ENCODE measurements at places on chromosomes 4 and X.

- DNase-seq, result no peak
These were observed 298.9 kb downstream of the PDGFC start for GRCh38 chr4:156672492-156673305.

GRCh38 chr4:105191621-105192210 is 45.0 kb downstream of the TET2 start:
- no peak for DNase-seq

GRCh38 chr4:118173956-118174725 is 139.9 kb downstream of the NDST3 start:
- DNase-seq, result no peak

- no peak for DNase-seq
These were observed 115.6 kb downstream of the GPR143 start for GRCh38 chrX:9650091-9650490.

GRCh38 chrX:53237056-53237455 is 12.0 kb upstream of the KDM5C start:
- DNase-seq, result no peak

DNA sequence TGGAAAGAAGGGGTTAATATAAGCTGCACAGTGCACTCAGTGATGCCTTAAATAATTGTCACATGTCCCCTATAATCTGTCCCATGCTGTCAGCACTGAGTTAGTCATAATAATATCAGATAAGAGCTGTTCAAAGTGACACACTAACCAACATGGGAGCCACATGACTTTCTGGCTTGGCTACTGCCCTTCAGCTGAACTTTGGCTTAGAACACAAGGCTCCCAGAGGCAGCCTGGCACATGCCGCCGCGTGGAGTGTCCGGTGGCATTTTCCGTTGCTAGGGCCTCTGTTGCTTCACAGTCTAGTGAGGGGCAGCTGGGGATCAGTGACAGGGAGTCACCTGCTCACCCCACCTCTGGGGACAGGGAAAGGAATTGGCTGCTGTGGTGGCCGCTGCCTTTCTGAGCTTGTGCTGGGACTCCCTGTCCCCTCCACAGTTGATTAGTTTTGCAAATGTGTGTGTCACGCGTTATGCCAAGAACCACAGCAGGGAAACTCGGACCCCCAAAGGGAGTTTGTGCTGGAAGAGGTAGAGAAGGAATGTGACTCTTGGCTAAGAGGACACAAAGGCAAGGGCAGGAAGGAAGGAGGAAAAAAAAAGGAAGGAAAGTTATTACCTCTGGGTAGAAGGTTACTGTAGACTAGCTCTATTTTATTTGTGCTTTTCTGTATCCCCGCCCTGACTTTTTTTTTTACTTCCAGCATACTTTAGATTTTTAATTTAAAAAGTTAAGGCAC is 41.1 kb upstream of the PPARGC1A start:
- DNase-seq, result peak; percentile 34

DNA sequence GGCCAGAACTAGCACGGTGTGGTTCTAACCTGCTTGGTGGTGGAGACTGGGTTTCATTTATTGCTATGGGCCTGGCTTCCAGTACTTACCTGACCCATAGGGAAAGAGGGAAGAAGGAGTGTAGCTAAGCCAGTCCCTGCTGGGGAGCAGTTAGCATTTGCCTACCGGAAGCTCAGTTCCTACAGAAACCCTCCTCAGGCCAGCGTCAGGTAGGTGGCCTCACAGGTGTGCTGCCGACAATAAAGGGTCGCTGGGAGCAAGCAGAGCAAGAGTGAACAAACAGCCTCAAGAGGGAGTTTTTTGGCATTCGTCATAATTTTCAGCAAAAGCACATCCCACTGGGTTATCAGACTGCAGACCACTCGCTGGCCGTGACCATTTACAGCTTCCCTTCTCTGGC is 740.6 kb upstream of the TENM3 start:
- DNase-seq, result no peak

DNA sequence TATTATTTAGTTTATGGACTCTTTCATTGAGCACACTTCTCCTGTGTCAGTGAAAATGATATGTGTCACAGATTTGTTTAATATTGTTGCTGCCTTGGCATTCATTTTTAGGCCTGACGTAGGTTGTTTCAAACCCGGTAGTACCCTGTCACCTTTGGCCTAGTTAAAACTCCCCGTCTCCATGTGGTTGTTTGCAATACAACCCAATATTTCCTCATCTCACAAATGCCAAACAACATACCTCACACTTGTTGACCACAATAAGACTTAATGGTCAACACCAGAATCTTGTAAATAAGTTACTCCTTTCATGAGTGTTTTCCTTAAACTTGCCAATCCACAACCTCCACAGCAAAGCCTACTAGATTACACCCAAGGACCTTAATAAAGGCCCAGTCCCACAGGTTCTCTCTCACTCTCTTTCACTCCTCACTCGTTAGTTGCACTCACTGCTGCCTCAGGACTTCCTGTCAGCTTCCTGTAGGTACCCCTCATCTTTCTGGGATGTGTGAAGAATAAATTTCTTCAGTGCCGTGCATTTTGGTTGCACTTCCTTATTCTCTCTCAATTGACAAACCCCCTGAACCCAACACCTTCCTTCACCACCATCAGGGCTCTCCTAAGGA is 31.3 kb downstream of the IL13RA2 start:
- DNase-seq, result no peak

GRCh38 chr4:24209131-24209530 is 319.3 kb upstream of the PPARGC1A start:
- no peak for DNase-seq

DNA sequence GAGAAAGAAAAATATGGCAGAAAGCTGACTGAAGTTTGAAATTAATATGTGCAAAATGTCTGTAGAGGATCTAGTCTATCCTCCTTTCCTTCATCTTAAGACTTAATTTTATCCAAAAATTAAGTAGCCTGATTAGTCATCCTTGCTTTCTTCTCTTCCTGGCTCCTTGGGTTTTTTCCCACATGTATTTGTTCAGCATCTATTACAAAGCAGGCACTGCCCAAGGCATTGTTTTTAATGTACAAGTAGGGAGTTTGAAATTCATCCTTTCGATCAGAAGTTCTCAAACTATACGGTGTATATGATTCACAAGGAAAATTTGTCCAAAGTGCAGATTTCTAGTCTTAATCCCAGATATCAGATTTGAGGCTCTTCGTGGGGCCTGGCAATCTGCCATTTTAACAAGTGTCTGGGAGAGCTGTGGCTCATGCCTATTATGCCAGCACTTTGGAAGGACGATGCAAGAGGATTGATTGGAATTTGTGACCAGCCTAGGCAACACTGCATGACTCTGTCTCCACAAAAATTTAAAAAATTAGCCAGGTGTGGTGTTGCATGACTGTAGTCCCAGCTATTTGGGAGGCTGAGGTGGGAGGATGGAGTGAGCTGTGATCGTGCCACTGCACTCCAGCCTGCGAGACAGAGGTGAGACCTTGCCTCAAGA is 19.4 kb upstream of the YTHDC1 start:
- no peak for DNase-seq

DNA sequence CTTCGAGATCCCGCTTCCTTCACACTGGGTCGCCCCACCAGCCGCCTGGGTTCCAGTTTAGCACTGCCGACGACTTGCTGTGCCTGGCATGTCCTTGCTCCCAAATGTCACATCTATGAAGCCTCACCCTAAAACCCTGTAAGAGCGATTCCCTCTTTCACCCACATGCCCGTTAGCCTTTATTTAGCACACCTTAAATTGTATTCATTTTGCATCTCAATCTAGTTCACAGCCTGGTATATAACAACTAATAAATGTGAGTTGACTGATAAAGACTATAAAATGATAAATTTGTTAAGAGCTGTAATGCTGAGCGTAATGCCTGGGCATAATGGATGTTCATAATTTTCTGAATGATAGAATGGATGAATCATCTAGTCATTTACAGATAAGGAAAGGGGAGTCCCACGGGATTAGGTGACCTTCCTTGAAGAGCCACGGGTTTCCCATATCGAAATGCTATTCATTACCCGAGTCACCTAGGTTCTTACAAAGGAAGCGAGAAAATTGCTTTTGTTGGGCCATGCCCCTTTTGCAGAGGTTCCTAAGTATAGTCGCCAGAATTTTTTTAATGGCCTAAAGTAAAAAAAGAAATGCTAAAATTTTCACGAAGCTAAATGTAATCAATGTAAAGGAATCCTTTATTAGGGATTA is 1.1 kb upstream of the AP1S2 start:
- no peak for DNase-seq

GRCh38 chrX:110985470-110985869 is 110.5 kb upstream of the PAK3 start:
- no peak for DNase-seq
